ENCODE measurements at places on chromosomes 1 and 21.

- DNase-seq: no peak
Observed at GRCh38 chr21:42401154-42401553, 2.5 kb upstream of the UBASH3A start.

DNA sequence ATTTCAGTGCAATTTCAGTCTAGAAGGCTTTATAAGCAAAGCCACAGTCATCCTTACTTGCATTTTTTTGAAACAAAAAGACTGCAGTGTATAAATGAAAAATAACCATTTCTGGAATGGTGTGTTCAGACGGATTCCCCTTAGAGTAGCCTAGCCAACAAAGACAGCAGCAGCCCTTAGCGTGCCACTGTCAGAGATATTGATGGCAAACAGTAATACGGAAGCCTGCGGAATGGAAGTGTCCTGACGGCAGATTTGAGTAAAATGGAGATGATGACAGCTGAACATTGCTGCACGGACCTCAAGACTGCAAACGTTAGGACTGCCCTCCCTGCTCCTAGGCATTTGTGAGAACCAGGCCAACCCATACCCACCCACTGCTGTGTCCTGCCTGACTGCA lies 54.7 kb downstream of the PDE9A start:
- no peak for DNase-seq

GRCh38 chr1:40058453-40059337 lies 18.2 kb downstream of the CAP1 start:
- DNase-seq: peak; percentile 16

- no peak for DNase-seq
Observed at GRCh38 chr1:94056996-94057395, 64.0 kb downstream of the ABCA4 start.
